ENCODE measurements at places on chromosomes 3 and 15.

GRCh38 chr3:47410417-47410720 is 29.5 kb downstream of the PTPN23 start:
- no peak for DNase-seq

GRCh38 chr15:52718551-52718950 is 39.4 kb upstream of the ATOSA start:
- no peak for DNase-seq

DNA sequence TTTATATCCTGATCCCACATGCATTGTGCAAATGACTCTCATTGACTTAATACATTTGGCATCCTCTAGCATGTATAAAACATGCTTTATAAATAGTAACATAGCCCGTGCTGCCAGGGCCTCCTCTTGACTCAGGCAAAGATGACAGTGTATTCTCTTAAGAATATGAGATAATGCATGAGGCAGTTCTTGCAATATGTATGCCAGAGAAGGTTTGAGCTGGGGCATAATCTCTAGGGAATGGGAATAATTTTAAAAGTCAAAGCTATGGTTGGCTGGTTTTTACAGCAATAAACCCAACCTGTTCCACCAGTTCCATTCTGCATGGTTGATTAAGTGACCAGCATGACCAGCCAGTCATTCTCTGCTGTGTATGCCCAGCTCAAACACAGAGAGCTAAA is 179.0 kb upstream of the PFN2 start:
- no peak for DNase-seq

DNA sequence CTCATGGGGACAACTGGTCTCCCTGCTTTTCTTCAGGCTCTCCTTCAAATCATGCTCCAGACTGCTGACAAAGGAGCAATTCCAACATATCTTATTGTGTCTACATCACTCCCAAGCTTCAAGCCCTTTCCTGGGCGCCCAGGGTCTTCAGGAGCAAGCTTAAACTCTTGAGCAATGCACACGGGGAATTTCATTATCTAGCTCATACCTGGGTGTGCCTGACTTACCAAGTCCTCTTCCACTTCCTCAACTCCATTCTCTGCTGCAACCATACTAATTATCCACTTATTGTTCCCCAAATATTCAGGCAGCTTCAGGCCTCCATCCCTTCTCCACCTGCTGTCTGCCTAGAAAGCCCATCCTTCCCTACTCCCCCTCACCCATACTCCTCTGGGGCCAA is 50.6 kb downstream of the B3GNT5 start:
- DNase-seq = no peak

GRCh38 chr3:50010959-50011358 is 71.0 kb downstream of the RBM6 start:
- no peak for DNase-seq

- no peak for DNase-seq
These were observed 40.6 kb downstream of the ACAD9 start for GRCh38 chr3:128919988-128920387.

- no peak for DNase-seq
These were observed 53.0 kb downstream of the KLHL6 start for GRCh38 chr3:183502237-183503181.

- no peak for DNase-seq
These were observed 5.7 kb downstream of the SLC38A3 start for GRCh38 chr3:50210510-50211367.

GRCh38 chr3:164498917-164499316 is 579.4 kb downstream of the SI start:
- no peak for DNase-seq

DNA sequence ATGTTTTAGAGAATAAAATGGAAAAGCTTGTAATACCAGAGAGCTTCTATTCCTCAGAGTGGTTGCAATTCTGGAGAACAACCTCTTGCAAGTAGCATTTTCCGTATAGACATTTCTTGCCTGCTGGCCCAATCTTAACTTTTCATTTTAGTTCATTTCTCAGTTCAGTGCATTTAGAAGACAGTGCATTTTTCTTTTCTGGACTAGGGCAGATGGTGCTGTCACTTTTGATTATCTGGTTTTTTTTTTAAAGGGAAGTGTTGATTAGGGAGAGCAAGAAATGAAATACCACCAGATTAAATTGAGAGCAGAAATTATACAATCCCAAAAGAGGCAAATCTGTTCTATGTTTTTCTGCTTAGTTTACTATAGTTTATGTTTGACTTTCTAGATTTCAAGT is 172.7 kb downstream of the GHSR start:
- DNase-seq = no peak

GRCh38 chr3:81033684-81034083 is 727.8 kb downstream of the GBE1 start:
- no peak for DNase-seq

- no peak for DNase-seq
These were observed 38.7 kb downstream of the SENP8 start for GRCh38 chr15:72156928-72157327.

GRCh38 chr3:124832782-124833709 is 54.1 kb downstream of the ITGB5 start:
- DNase-seq = no peak

- DNase-seq = no peak
These were observed 66.9 kb upstream of the CSPG5 start for GRCh38 chr3:47645551-47645950.

DNA sequence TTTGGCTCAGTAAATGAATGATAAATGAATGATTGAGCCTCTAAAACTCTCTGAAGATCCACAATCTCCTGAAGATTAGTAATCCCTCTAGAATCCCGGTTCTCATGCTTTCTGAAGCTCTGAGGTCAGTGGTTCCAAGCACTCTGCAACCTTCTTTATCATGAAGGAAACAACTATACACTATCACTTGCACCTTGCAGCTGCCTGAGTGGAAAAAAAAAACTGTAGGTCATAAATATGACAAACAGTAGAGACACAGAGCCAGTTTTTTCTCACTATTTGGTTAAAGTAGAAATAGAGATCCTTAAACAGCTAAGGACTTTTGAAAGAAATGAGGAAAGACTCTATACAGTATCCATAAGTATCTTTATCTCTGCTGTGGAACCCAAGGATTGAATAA is 122.0 kb upstream of the CRBN start:
- no peak for DNase-seq

- DNase-seq = no peak
These were observed 15.7 kb upstream of the VEPH1 start for GRCh38 chr3:157518881-157519280.

DNA sequence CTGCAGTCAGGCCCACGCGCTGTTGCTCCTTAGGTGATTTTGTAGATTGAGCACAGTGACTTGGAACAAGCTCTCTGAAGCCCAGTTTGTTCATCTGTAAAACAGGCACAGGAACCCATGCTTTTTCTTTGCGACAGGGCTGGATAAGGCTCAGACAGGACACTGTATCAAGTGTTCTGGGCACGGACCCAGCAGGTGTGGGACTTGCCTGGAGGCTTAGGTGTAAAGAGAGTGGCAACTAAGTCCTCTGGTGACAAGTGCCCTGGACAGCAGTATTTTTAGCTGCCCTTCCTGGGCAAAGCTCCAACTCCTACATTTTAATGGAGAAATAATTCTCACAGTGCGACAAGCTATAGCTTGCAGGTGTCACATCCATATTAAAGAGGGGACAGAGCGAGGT is 32.2 kb downstream of the CD276 start:
- DNase-seq = no peak

- no peak for DNase-seq
These were observed 37.1 kb downstream of the MAP3K13 start for GRCh38 chr3:185399737-185400667.

DNA sequence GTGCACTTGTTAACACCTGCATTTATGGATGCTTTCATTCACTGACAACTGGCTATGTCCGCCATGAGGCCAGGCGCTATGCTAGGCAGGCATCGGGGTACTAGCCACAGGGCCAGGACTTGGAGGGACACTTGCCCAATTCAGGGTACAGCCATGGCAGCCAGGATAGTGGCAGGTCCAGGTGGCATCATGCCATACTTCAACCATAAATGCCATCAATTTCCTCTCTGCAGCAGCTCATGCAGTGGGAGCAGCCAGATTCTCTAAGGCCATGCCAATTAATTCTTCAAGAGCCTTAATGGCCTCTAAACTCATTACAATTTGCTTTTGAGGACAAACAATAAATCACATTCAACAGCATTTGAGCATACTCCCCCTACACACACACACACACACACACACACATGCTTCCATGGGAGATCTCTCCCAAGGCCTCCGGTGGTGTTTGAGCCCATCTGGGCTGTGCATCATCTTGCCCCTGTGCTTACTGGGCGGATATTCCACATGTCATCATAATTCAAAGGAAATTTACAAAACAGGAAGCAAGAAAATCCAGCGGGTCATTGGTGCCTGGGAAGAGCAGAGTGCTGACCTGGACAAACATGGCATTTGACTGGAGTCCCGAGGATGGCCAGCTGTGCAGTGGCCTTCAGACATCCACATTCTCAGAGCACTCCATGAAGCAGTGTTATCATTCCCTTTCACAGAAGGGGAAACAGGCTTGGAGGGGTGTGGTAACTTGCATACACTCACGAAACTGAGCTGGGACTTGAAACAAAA is 109.1 kb downstream of the IQSEC1 start:
- DNase-seq = no peak

DNA sequence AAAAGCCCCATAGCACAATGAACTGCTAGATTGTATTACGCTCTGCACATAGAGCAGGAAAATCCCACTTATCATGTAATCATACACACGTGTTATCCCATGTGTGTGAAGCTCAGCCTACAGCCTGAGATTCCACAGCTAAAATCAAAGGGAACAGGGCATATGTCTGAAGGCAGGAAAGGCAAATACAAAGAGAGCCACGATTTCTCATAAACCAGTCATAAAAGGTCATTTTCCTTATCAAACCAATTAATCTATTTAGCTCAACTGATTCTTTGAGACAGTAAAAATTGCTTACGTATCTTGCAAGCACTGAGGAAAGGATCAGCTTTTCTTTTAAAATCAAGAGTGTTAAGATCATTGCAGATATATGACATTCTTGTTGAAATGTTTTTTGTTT is 199.5 kb upstream of the TBL1XR1 start:
- no peak for DNase-seq

DNA sequence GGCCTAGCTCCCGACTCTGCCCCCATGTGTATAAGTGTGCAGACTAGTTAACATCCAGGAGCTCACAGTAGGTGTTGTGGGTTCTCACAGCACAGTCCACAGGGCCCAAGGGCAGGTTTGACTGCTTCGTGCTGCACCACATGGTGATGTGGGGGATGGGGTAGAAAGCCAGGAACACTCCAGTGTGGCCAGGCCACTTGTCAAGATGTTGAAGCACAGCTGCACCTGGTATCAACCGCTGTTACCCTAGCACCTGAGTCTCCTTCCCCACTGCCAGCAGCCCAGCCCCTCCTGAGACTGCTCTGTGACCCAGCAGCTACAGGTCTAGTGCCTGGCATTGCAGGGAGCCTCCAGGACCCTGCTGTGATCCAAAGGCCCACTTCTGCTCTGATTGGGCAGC is 53.4 kb downstream of the CHDH start:
- DNase-seq = no peak

- no peak for DNase-seq
These were observed 33.0 kb downstream of the SLC6A20 start for GRCh38 chr3:45763303-45763675.

- no peak for DNase-seq
These were observed 72.9 kb downstream of the RIOX2 start for GRCh38 chr3:97899331-97899730.

DNA sequence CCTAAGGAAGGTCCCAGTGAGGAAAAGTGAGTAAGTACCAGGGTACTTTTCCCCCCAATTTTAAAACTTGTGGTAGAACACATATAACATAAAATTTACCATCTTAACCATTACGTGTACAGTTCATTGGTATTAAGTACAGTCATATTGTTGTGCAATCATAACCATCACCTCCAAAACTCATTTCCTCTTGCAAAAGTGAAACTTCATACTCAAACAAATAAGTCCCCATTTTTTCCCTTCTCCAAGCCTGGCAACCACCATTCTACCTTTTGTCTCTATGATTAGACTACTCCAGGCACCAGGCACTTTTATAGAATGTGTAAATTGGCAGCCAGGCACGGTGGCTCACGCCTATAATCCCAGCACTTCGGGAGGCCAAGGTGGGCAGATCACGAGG is 12.2 kb downstream of the PRC1 start:
- DNase-seq = no peak

DNA sequence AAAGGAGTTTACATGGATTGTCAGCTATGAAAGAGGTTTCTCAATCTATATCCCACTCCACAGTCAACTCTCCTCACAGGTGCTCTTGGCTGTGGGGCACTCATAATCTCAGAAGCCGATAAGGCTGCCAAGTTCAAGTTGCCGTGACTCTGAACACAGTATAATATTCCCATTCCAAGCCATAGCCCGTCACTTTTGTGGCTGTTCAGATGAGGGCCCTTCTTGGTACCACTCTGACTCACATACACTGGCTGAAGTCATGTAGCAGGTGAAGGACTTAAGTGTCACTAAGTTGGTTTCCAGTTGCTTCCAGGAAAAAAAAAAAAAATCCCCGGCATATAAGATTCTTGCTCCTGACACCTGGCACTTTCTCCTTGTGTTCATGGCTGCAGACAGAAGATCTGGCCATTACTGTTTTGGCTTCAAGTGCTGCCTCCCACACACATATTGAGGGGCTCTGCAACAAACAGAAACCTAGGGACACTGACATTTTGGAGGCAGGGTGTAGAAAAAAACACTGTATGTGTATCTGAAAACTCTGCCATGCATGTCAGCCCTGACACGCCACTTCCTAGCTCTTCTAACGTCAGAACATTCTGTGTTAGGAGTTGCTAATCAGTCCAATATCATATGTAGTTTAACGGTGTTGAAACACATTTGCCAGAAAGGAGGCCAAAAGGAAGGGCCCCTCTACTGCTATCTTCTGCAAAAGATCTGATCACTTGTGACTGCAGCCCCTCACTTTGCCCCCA is 170.2 kb upstream of the ICE2 start:
- DNase-seq = no peak

DNA sequence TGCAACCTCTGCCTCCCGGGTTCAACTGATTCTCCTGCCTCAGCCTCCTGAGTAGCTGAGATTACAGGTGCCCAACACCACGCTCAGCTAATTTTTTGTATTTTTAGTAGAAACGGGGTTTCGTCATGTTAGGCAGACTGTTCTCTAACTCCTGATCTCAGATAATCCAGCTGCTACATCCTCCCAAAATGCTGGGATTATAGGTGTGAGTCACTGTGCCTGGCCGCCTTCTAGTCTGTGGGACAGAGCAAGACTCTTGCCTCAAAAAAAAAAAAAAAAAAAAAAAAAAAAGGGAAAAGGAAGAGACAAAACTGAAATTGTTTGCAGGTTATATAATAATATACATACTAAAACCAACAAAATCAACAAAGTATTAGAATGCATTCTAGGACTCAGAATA is 215.2 kb downstream of the PCCB start:
- no peak for DNase-seq

DNA sequence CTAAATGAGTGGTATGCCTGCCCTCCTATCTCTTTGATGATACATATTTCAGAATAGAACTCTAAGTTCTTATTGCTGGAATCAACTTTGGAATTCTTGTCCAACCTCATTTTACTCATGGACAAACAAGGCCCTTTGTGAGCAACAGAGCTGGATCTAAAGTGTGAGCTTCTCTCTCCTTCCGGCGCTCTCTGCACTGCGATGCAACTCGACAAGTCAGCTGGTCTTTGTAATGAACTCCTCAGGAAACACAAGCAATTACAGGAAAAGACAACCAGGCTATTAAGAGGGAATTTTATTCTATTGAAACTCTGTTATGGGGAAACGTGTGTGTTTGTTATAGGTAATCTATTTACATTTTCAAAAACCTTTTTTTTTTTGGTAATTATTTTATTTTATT is 20.3 kb upstream of the NRROS start:
- DNase-seq = no peak

GRCh38 chr3:158111861-158112260 is 2.0 kb downstream of the RSRC1 start:
- DNase-seq = no peak
